Heart left ventricle (tissue), 16 donors: ENCODE measurements at places on chromosomes 7 and 10. TPM values are rescaled to one million over a fixed set of nuclear protein-coding genes. Genes with fewer than 3 reads are reported as not detected.

The FIGNL1 gene
- total RNA-seq: 5.1 TPM

The CDHR3 gene
- 2.5 TPM for total RNA-seq

The NYAP1 gene
- not detected for total RNA-seq

The PRSS2 gene
- 2.2 TPM for total RNA-seq

- DNase-seq: no peak
Observed at GRCh38 chr7:25633426-25634036, 405.2 kb upstream of the NPVF start.

DNA sequence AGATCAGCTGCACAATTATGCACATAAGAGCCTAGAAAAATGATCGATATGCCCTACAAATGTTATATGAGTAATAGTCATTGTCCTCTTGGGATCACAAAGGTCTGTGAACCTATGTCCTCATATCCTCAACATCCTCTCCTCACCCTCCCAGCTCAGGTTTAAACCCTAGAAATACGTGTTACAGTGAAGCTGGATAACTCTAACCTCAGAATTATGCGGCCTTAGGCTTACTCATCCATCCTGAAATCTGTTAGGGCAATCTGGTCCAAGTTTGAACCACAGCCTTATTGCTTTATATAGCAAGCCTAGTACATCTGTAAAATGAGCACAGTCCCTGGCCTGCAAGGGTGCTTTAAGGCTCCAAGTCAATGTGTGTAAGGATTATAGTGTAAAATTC is 84.2 kb upstream of the FRMD4A start:
- no peak for DNase-seq

- DNase-seq: peak; percentile 21
Observed at GRCh38 chr10:15744217-15744865, 24.6 kb upstream of the ITGA8 start.

DNA sequence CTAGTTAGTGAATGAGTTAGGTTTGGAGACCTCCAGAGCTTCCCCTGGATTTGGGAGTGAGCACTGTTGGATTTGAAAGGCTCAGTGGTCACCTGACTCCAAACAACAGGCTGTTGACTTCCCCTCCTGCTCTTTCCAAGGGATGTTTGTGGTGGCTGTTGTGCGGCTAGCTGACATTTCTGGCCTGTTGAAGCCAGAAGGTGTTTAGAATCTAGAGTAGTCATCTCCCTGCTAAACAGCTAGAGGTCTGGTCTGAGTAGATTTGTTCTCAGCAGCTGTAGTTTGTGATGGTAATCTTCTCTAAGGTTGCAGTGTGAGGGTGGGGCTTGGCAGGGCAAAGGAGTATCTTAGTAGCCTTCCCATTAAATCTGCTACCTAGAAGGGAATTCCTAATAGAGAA is 30.1 kb downstream of the BPGM start:
- no peak for DNase-seq

DNA sequence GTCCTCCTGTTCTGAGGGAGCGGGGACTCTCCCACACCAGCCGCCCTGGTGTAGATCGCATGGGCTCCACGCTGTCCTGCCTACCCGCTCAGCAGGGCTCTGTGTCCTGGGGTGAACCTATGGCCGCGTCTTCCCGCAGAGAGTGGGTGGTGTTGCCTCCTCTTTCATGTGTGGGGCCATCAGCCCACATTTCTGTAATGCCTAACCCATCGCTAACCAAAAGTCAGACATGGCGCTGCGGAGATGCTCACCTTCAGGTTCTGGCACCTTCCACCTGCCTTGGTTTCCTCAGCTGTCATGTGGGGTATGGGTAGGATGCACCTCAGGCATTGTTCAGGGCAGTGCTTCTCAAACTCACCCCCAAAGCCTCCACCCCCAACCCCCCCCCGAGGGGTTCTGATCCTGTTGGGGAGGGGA is 50.5 kb upstream of the CAMK2B start:
- no peak for DNase-seq
